ENCODE measurements at places on chromosomes 13 and 19.

DNA sequence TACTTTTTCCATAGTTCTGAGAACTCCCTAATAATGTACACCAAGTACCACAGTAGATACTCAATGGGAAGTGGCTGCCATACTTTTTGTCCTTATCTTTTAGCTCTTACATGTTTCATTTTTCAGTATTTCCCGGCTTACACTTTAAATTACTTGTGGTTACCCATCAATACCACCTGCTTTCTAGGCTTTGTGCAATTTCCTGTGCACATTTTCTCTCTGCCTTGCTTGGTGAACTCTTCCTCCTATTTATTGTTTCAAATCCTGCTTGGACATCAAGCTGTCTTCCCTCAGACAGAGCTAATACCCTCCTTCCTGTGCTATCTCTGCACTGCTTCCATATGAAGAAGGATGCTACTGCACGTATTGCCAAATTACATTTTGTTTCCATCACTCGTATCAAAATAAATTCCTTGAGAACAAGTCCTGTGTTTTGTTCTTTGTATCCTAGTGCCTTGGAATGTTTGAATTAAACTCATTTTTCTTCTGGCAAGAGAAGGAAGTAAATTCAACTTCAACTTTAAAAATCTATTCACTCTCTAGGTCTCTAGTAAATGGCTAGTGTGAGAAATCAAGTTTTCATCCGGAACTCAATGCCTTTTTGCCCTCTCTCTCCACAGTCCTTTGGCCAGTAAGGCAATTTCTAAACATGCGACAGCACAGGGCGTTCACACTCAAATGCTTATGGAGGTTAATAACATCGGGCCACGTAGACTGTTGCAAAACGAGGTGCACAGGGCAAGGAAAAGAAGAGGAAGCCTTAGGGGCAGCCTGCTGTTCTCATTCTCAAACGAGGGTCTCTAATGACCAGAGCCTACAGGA, 5.6 kb downstream of the ZAR1L start:
- DNase-seq = no peak

DNA sequence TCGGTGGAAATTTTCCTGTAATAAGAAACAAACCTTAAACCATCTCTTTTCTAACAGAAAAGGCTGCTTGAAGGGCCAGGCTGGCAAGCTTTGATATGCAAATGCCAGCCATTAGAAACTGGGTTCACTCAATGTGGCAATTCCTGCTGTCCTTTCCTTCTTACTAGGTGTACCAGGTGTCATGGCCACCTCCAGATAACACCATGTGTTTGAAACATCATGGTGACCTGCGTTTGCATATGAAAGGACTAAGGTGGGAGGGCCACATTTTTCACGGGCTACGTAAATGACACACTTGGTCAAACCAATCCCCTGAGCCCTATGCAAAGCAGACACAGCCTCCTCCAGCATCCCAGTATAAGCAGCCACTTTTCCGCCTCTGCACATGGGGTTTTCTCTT, 789.1 kb upstream of the SLITRK5 start:
- DNase-seq = no peak

DNA sequence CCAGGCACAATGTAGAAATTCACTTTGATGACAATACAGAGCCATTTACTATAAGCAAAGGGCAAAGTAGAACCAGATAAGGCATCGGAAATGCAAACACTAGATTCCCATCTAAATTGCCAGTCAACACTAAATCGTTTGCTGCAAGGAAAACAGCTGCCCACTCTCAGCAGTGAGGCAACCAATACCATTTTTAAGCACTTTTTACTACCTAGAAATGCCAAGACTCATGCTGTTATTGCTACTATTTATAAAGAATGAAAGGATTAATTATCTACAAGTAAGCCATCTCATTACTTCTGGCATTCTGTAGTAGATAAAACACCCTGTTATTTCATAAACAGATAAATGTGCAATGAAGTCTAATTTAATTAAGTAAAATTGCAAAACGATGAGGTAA, 422.0 kb downstream of the FGF14 start:
- no peak for DNase-seq

- DNase-seq = peak; percentile 26
Observed at GRCh38 chr19:51259348-51260245, 8.7 kb downstream of the SIGLECL1 start.

DNA sequence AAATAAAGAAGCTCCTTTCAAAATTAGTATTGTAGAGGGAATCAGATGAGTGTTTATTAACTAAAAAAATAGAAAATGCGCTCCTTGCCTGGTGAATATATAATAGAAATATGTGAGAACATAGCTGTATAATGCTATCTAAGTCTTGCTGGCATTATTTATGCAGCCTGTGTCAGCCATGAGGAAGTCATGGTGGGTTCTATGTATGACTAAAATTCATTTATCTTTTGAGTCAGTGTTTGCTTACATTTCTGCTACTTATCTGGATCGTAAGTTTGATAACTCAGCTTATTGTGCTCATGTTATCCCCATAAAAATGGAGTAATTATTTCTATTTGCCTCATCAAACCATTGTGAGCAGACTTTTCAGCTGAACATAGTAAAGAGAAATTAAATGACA, 449.3 kb downstream of the OXGR1 start:
- DNase-seq = no peak

GRCh38 chr13:51978796-51979556, 32.3 kb downstream of the ATP7B start:
- no peak for DNase-seq

DNA sequence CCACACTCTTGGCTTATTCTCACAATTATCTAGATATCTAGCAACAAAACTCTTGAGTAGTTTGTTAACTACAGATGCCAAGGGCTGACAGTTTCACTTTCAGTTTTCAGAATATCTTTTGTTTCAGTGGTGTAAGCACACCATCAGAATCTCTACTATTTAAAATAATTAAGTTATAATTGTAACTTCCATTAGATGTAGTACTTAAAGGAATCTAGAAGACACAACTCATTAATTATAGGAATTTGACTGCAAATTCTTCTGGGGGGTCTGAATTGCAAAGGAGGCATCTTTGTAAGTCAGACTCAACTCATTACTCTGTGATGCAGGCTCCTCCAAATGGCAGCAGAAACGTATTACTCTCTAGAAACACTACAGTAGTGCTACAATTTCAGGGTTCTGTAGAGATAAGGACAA, 44.9 kb upstream of the USPL1 start:
- no peak for DNase-seq

GRCh38 chr13:90205081-90205480, 1142.4 kb upstream of the MIR17HG start:
- no peak for DNase-seq

- no peak for DNase-seq
Observed at GRCh38 chr13:50334944-50335343, 319.7 kb downstream of the KCNRG start.

- no peak for DNase-seq
Observed at GRCh38 chr19:4031420-4031819, 23.9 kb downstream of the PIAS4 start.

Measured in activated CD8-positive, alpha-beta memory T cell treated with anti-CD3 and anti-CD28 coated beads, Interleukin-2, amount 50 U/mL, for 4 hours (primary cell).